ENCODE measurements at places on chromosomes 11 and 22. TPM values are rescaled to one million over a fixed set of nuclear protein-coding genes. Genes with fewer than 3 reads are reported as not detected.

DNA sequence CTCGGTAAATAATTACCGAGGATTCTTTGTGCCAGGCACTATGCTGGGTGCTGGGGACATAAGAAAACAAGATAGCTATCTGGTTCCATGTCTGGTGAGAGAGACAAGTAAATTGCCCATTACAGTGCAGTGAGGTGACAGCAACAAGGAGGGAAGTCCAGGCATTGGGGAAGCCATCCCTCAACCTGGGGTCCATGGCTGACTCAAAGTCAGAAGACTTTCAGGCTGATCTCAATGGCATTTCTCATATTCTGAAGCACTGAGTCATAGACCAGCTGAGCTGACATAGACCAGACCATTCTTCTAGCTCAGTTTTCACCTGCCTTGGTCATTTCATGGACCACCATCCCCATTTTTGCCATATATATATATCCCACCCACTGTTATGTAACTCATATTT is 158.8 kb downstream of the TTC17 start:
- H3K4me3 ChIP-seq: no peak overlapping the region
- no peak overlapping the region for H3K27ac ChIP-seq
- no peaks in the 10 kb centered on the region for H3K4me1 ChIP-seq
- no peaks in the 10 kb centered on the region for H3K36me3 ChIP-seq

Gene ELF5
- total RNA-seq: 11.8 TPM

Gene CDC42EP2
- total RNA-seq: 1.9 TPM

Gene OR4A16
- not detected for total RNA-seq

Gene ZNF202
- total RNA-seq: 8.3 TPM
